Iris pigment epithelial cell (primary cell): ENCODE measurements at places on chromosomes 2 and 18.
A peak's percentile ranks its signal among the peaks of the same experiment; 100 is the strongest.

GRCh38 chr2:216302981-216303676 is 69.2 kb downstream of the MARCHF4 start:
- DNase-seq, result peak; percentile 31

GRCh38 chr18:33875029-33875565 is 297.1 kb downstream of the ASXL3 start:
- DNase-seq, result no peak

- DNase-seq, result no peak
These were observed 27.8 kb downstream of the CRACDL start for GRCh38 chr2:98907966-98908905.

DNA sequence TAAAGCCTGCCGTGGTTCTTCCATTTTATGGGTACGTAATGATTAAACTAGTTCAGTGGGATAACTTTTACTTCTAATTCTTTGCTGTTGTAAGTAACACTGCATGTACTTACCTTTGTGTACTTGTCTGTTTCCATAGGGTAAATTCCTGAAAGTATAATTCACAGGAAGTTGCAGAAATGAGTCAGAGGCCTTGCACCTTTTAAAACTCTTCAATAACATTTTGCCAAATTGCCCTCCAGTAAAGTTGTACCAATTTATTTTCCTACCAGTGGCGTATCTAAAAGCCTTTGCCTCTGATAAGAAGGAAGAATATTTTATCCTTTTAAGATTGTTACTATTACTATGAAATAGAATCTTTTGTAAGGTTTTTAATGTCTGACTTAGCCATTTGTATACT is 65.1 kb downstream of the CAB39 start:
- DNase-seq, result peak; percentile 58

GRCh38 chr2:203442463-203442862 is 92.6 kb downstream of the RAPH1 start:
- no peak for DNase-seq

DNA sequence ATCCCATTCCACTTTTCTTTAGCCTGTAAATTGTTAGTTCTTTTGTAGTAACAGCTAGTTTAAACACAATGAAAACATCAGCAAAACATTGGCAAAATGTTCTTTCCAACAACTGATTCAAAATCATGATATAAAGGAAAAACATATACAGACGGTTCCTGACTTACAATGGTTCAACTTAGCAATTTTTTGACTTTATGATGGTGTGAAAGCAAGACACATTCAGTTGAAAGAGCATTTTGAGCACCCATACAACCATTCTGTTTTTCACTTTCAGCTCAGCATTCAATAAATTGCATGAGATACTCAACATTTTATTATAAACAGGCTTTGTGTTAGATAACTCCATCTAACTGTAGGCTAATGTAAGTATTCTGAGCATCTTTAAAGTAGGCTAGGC is 185.1 kb downstream of the NOL4 start:
- no peak for DNase-seq

- DNase-seq, result peak; percentile 43
These were observed 4.6 kb upstream of the SDC1 start for GRCh38 chr2:20229322-20230113.

DNA sequence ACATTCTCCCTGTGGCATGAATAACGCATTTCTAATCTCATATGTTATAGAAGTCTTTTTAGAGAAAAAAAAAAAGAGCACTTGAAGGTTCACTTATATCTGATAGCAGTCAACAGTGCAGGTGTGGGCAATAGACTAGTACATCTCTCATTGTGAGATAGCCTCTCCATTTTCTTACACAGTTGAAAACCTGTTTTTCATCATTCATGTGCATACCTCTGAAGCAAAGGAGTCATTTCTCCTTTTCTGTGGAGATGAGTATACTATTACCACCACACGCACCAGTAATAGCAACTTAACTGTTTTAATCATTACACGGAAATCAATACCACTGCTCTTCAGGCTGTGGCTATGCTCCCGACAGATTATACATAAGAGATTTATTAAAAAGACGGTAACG is 1653.3 kb upstream of the TMEFF2 start:
- DNase-seq, result no peak

DNA sequence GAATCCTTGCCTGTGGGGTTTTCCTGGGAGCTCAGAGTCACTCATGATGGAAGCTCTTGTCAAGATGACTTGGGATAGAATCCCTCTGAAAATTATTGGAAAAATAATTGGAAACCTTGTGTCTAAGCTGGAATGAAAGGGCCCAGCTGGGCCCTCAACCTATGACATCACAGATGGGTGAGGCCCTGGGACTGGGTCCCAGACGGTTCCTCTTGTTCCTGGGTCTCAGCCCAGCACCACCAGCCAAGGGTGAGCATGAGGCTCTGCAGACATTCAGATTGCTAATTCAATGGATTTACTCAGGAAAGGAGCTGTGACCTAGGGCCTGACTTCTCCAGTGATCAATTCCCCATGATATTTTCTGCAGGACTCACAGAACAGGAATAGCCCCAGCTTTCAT is 188.3 kb upstream of the MYT1L start:
- no peak for DNase-seq

DNA sequence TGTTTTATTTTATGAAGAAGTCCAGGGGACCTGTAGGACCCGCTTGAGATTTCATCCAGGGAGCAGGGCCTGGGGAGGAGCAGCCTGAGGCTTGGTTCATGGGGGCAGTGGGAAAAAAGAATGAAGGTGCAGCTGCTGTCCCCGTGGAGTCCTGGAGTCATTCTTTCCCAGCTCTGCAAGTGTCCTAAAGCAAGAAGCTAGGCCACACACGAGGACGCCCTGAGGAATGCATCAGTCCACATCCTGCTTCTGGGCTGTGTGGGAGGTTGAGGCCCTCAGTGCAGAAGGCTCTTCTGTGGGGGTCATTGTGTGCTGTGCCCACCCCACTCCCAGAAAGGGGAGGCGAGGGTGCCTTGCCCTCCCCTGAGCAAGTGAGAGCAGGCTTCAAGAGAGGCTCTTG is 179.9 kb upstream of the HS6ST1 start:
- no peak for DNase-seq

DNA sequence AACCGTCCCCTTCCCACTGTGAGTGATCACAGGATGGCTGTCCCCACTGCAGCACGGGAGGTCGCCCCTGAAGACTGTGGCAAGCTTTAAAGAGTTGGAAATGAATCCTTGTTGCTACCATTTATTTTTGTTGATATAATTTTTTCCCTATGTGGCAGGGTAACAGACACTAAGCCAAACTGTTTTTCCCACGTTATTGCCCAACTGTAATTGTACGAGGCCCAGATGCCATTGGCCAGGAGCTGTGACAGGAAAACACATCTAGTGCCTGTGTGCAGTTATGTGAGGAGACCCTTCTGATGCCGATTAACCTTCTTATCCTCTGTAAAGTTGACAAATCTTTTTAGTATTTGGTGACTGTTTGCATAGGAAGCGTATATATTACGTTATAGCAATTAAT is 44.2 kb downstream of the MRPS9 start:
- DNase-seq, result no peak
